ENCODE measurements at places on chromosomes 4 and X. TPM values are rescaled to one million over a fixed set of nuclear protein-coding genes. Genes with fewer than 3 reads are reported as not detected.

MAGEB1 gene
- not detected for total RNA-seq

RHOXF2B gene
- total RNA-seq: not detected

EMCN gene
- not detected for total RNA-seq

PAK3 gene
- total RNA-seq: not detected

ARHGAP24 gene
- total RNA-seq: 4.9 TPM

FOXO4 gene
- total RNA-seq: 1.0 TPM

NEIL3 gene
- 15.9 TPM for total RNA-seq

ZMAT1 gene
- total RNA-seq: 0.03 TPM

HSD17B13 gene
- 0.05 TPM for total RNA-seq

RIBC1 gene
- total RNA-seq: 0.74 TPM

ATP8A1 gene
- total RNA-seq: 0.02 TPM

ADGRG4 gene
- not detected for total RNA-seq

PAGE4 gene
- not detected for total RNA-seq

SMARCAD1 gene
- 16.1 TPM for total RNA-seq

GUCY2F gene
- not detected for total RNA-seq

CYSLTR1 gene
- total RNA-seq: not detected

MAGEB10 gene
- total RNA-seq: not detected

LIMCH1 gene
- 46.0 TPM for total RNA-seq

UCP1 gene
- not detected for total RNA-seq

CCNB3 gene
- 0.60 TPM for total RNA-seq

RBM47 gene
- 19.5 TPM for total RNA-seq

PPP1R3F gene
- 3.7 TPM for total RNA-seq

CACNA1F gene
- total RNA-seq: not detected

ASB12 gene
- not detected for total RNA-seq

FGFBP1 gene
- total RNA-seq: 4.3 TPM

TAPT1 gene
- total RNA-seq: 15.0 TPM

PPID gene
- 39.2 TPM for total RNA-seq

PDGFRA gene
- 0.96 TPM for total RNA-seq

TEX13D gene
- not detected for total RNA-seq

ADAM29 gene
- not detected for total RNA-seq

DRD5 gene
- not detected for total RNA-seq

SYTL5 gene
- 0.45 TPM for total RNA-seq

ANKRD50 gene
- 5.4 TPM for total RNA-seq

CTAG2 gene
- not detected for total RNA-seq

ANXA3 gene
- total RNA-seq: 59.6 TPM

XPNPEP2 gene
- total RNA-seq: not detected

RBMXL3 gene
- total RNA-seq: not detected

CXCL1 gene
- 16.6 TPM for total RNA-seq

SSX4 gene
- total RNA-seq: not detected

Data from A549 treated with DMSO at 1 μM for 4 hours (cell line).